Keratinocyte (primary cell): ENCODE measurements at places on chromosomes 5 and 9. TPM values are rescaled to one million over a fixed set of nuclear protein-coding genes. Genes with fewer than 3 reads are reported as not detected.
A peak's percentile ranks its signal among the peaks of the same experiment; 100 is the strongest.

DNA sequence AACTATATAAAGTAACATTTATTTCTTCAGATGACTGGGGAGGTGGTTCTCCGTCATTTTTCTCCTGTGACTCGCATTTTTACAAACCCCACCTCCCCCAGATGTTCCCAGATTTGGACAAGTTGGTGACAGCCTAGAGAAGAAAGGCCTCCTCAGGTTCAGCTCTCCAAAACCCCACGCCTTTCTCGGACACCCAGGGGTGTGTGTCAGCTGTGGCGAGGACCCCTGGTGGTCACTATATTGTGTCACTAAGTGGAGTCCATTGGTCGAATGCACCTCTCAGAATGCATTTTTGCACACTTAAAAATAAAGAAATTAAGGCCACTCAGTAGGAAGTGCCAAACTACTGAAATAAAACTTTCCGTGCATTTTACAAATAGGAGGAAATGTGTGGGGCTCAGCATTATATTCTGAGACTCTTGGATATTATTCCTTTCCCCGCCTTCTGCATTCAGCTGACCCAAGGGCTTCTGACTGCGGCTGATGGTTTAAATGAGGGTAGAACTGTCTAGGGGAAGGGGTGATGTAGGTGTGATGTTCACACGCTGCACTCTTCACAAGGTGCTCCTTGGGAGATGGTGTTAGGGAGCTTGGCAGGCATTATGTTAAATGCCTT is 47.6 kb downstream of the ACO1 start:
- DNase-seq, result no peak

The PPP3R2 gene
- polyA plus RNA-seq, result not detected in 3 replicates

GRCh38 chr9:35566417-35566816 is 38.6 kb upstream of the TESK1 start:
- no peak for DNase-seq

DNA sequence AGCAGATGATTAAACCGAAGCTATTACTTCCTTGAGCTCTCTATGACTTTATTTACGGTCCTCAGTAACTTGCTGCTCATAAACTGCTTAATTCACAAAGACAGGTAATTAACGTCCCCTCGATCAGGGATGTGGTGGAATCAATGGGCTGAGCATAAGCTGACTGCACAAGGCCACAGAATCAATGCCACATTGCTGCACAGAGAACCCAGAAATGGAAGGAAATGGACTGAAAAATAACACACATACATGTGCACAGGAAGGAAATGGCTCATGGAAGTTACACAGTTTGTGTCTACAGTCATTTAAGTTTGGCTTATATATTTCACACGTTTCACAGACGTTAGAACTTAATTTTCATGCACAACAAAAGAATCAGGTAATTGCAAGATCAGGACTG is 118.3 kb upstream of the KLF9 start:
- no peak for DNase-seq

GRCh38 chr5:23084815-23085214 is 231.7 kb upstream of the CDH12 start:
- no peak for DNase-seq

The CTNND2 gene
- polyA plus RNA-seq, result not detected in 3 replicates

DNA sequence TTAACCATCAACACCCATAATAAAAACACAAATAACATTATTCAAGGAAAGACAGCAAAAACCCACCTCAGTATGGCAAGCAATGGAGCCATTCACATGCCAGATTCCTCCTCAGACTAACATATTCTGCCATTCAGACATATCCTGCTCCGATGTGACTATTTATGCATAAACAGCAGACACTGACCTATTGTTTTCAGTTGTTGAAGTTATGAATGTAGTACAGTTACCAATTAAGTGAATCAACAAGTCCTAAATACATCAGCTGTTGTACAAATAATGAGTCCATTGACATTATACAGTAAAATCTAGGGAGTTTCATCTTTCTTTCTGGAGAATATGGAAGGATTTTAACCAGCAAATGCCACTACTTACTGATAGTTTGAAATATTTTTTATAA is 131.7 kb downstream of the DENND1A start:
- no peak for DNase-seq

The POLE3 gene
- polyA plus RNA-seq, result 52.0 to 77.2 TPM (median 69.0 TPM) in 3 replicates

DNA sequence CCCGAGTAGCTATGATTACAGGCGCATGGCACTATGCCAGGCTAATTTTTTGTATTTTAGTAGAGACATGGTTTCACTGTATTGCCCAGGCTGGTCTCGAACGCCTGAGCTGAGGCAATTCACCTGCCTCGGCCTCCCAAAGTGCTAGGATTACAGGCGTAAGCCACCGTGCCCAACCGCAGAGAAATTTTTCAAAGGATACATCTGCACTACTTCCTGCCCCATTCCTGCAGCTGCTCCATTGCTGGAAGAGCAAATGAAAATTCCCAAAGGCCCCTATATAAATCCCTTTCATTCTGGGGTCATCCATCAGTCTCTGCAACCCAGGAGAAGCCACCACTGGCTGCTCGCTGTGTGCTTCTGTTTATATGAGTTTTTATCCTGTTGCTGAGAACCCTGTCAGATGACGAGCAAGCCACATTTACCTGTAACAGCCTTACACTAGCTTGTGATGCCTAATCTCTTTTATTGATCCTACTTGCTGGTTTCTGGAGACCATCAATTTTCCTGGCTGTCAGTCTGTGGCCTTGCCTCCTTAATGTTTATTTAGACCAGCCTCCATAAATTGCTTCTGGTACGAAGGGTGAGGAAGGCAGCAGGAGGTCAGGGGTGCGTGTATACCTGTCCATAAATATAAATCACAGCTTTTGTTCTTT is 925.3 kb downstream of the TLE4 start:
- DNase-seq, result no peak

DNA sequence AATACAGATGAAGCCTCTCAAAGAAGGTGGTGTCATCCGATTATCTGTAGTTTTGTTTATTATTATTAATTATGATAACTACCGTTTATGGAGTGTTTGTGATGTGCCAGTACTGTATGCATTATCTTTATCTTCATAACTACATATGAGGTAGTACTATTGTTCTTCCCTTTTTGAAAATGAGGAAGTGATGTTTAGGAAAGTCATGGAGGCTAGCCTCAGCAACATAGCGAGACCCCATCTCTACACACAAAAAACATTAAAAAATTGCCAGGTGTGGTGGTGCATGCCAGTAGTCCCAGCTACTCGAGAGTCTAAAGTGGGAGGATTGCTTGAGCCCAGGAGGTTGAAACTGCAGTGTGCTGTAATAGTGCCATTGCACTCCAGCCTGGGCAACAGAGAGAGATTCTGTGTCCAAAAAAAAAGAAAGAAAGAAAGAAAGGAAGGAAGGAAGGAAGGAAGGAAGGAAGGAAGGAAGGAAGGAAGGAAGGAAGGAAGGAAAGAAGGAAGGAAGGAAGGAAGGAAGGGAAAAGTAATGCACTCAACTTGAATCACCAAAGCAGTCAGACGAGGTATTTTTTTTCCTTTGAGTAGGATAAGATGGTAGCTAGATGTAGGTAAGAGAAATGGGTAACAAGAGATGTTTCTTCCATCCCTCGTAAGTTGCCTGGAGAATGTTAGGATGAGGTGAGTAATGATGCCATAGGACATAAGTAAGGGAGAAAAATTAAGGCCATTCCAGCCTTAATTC is 47.8 kb downstream of the PAM start:
- DNase-seq, result no peak

DNA sequence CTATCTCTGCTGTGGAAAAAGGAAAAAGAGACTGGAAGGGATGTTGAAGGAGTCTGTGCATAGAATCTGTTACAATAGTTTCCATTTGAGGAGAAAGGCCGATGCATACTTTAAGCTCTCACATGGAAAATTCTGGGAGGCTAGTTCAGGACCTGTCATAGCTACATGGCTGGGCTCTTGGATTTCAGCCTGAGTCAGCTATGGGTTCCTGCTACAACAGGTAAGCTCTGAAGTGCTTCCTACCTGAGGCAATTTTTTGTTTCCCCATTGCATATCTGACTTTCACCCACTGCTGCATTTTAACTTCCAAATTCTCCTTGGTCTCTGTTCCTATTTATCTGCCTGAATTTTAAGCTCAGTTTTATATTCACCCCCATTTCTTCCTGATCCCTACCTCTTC is 310.7 kb downstream of the RAB3C start:
- no peak for DNase-seq

DNA sequence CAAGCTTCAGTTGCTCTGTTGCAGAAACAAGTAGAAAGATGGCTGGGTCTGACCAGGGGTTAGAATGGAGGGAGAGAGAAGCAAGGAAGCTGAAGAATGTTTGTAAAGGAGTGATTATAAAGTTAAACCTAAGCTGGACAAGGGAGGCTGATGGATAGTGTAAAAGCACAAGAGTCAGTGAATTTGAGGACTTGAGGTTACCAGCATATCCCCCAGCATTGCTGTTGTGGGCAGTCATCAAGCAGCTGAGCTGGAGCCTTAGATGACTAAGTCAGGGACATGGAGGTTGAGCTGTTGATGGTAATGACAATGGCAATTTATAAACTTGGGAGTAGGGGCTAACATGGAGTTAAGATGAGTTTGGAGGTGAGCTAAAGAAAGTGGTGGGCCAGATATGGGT is 131.5 kb downstream of the ERCC6L2 start:
- no peak for DNase-seq

DNA sequence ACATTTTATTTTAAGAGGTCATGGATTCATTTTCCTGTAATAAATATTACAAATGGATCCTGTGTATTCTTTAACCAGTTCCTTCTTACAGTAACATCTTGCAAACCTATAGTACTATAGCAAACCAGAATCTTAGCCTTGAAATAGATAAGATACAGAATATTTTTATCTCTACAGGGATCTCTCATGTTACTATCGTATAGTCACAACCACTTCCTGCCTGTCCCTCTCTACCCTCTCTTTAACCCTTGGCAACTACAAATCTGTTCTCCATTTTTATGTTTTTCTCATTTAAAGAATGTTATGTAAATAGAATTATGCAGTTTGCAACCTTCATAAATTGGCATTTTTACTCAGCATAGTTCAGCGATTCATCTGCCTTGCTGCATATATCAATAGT is 454.0 kb downstream of the DIRAS2 start:
- DNase-seq, result no peak

GRCh38 chr5:72611118-72611730 is 104.0 kb upstream of the ZNF366 start:
- DNase-seq, result no peak

DNA sequence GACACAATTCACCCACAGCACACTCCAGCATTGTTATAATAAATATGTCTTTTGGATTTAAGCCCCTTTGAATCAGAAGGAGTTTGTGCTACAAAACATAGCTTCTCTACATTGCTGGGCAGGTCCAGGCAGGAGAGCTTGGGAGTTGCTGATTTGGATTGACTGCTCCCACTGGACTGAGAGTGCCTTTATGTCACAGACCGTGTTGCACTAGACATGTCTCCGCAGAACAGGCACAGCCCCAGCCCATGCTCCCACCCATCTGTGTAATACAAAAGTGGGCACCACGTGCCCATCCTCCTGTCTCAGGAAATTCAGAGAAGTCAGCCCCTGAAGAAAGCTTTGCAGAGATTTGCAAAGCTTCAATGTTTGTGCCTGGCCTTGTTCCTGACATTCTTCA is 117.1 kb downstream of the MED10 start:
- no peak for DNase-seq

The FCN2 gene
- polyA plus RNA-seq, result not detected in 3 replicates

The KLHL9 gene
- polyA plus RNA-seq, result 13.5 to 18.7 TPM (median 16.8 TPM) in 3 replicates

- DNase-seq, result no peak
These were observed 70.1 kb upstream of the STARD4 start for GRCh38 chr5:111582451-111582850.

GRCh38 chr9:78189461-78189860 is 46.4 kb upstream of the CEP78 start:
- no peak for DNase-seq

GRCh38 chr5:174796711-174797192 is 72.4 kb downstream of the MSX2 start:
- DNase-seq, result no peak

- DNase-seq, result no peak
These were observed 4.6 kb upstream of the SLC25A48 start for GRCh38 chr5:135829681-135830383.

DNA sequence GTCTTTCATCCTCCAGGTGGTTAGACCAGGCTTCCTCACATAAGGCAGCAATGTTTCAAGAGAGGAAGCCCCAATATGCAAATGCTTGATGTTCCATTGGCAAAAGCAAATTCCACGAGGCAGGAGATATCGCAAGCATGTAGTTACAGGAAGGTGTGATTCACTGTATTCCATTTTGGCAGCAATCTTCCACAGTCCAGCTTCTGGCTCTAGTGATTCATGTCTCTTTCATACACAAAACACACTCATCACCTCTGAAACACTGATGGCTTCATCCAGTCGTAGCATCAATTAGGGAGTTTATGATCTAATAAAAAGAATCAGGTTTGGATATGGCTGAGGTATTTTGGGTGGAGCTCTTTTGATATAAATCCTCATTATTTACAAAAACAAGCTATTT is 552.2 kb upstream of the RIOK2 start:
- DNase-seq, result peak; percentile 79

The PITX1 gene
- polyA plus RNA-seq, result 0.73 to 2.3 TPM (median 1.7 TPM) in 3 replicates

The MSMP gene
- polyA plus RNA-seq, result not detected in 3 replicates

DNA sequence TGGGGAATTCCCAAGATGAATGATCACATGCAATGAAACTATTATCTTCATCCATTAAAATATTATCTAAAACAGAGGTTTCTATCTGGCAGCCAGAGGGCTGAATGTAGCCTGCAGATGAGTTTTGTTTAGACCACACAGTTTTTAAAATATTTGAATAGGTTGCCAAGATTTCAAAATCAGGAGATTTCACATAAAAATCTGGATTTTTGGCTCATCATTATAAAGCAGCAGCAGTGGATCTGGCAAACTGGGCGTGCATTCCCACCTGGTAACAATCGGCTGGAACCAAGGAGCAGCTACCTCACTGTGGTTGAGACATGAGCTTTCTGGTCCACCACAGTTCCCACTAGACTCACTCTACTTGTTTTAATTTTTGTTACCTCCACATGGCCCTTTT is 155.1 kb downstream of the BNC2 start:
- no peak for DNase-seq

DNA sequence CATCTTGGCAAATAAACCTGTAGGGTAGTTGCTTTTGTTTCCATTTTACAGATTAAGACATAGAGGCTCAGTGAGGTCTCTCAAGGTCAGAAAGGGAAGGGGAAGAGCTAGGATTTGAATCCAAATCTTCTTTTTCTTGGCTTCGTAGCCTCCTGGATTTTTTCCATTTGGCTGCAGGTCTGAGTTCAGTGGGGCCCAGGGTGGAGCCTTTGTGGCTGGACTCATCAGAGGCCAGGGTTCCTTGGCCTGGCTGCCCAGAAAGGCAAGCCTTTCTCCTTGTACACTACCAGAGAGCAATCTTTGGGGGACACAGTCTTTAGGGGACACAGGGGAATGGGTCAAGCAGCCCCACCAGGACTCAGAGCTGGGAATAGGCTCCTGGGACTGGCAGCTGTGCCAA is 10.5 kb upstream of the TRAF1 start:
- no peak for DNase-seq

GRCh38 chr9:115628426-115628825 is 510.5 kb upstream of the TNC start:
- no peak for DNase-seq

- DNase-seq, result no peak
These were observed 32.8 kb downstream of the MRRF start for GRCh38 chr9:122297512-122297911.
